GM12865 (cell line): ENCODE measurements at places on chromosomes 1 and 21.
A peak's percentile ranks its signal among the peaks of the same experiment; 100 is the strongest.

- DNase-seq, result no peak
Observed at GRCh38 chr1:237684236-237684635, 206.5 kb downstream of the ZP4 start.

GRCh38 chr1:244391761-244392160 lies 59.9 kb downstream of the ADSS2 start:
- no peak for DNase-seq

DNA sequence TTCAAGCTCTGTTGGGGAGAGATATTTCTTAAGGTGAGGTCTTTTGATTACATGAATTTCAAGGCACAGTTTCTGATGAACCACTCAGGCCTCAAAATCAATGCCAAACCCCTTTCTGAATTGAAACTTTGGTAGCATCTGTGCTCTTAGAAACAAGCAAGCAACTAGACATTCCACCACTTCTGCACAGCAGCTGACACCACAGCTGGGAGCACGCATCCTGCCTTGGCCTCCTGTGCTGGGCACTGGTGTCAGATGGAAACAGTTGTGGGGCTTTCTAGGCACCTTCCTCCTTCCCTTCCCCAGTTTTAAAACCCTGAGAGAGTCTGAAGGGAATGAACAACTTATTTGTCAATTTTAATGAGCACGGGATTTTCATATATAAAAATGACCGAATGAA lies 360.2 kb downstream of the ADGRL2 start:
- peak; percentile 36 for DNase-seq

DNA sequence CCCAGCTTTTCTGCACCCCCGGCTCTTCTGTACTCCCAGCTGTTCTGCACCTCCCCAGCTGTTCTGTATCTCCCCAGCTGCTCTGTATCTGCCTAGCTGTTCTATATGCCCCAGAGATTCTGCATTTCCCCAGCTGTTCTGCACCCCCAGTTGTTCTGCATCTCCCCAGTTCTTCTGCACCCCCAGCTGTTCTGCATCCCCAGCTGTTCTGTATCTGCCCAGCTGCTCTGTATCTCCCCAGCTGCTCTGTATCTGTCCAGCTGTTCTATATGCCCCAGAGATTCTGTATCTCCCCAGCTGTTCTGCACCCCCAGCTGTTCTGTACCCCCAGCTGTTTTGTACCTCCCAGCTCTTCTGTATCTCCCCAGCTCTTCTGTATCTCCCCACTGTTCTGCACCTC lies 41.1 kb downstream of the UMODL1 start:
- peak; percentile 36 for DNase-seq

DNA sequence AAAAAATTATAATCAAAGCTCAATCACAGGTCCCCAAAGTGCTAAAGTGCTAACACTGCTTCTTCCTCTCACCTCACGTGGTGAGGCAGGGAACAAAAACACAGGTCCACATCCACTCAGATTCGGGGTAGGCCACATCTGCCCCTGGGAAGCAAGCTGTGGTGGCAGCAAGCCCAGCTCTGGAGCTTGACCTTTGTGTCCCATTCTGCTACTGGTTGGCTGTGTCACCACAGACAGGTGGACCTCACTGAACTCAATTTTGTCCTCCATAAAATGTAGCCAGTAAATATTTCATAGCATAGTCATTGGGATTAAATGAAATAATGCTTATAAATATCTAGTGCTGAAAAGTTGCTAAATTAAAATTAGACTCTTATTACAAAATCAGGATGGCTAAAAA lies 8.5 kb downstream of the AZIN2 start:
- DNase-seq, result no peak

GRCh38 chr1:97780884-97781283 lies 139.9 kb downstream of the DPYD start:
- DNase-seq, result no peak
